Left colon (tissue), 2 donors: ENCODE measurements at places on chromosomes 11 and 22. TPM values are rescaled to one million over a fixed set of nuclear protein-coding genes. Genes with fewer than 3 reads are reported as not detected.

The MPZL2 gene
- total RNA-seq, result 84.7 TPM

The TUG1 gene
- total RNA-seq, result 72.1 TPM

The MPPED1 gene
- not detected for total RNA-seq

The ST14 gene
- 499 TPM for total RNA-seq

The CYB5R2 gene
- total RNA-seq, result 4.4 TPM

The FOLR1 gene
- not detected for total RNA-seq

The LGR4 gene
- 120 TPM for total RNA-seq

The ADAMTS8 gene
- 3.4 TPM for total RNA-seq

The OR2D2 gene
- total RNA-seq, result 1.0 TPM

The OR52B6 gene
- total RNA-seq, result not detected

The MYRF gene
- total RNA-seq, result 4.6 TPM
